ENCODE measurements at places on chromosomes 3 and 15. TPM values are rescaled to one million over a fixed set of nuclear protein-coding genes. Genes with fewer than 3 reads are reported as not detected.

CCR5 gene
- 1.0 TPM for polyA plus RNA-seq

TM4SF1 gene
- polyA plus RNA-seq: 64.8 TPM

NBEAL2 gene
- 26.5 TPM for polyA plus RNA-seq

CCR1 gene
- polyA plus RNA-seq: 7.3 TPM

BCL2A1 gene
- polyA plus RNA-seq: 1.8 TPM

HDGFL3 gene
- 34.1 TPM for polyA plus RNA-seq

LDHAL6B gene
- polyA plus RNA-seq: not detected

GALK2 gene
- polyA plus RNA-seq: 22.2 TPM

GOLGA6L4 gene
- 2.0 TPM for polyA plus RNA-seq

ADGRG7 gene
- polyA plus RNA-seq: not detected

FBN1 gene
- 75.5 TPM for polyA plus RNA-seq

TOPBP1 gene
- 10.4 TPM for polyA plus RNA-seq

ITGB5 gene
- polyA plus RNA-seq: 77.2 TPM

AQP9 gene
- 1.1 TPM for polyA plus RNA-seq

GHSR gene
- polyA plus RNA-seq: not detected

MASP1 gene
- polyA plus RNA-seq: 13.1 TPM

SKOR1 gene
- 0.60 TPM for polyA plus RNA-seq

TMCO5A gene
- polyA plus RNA-seq: not detected

DAG1 gene
- 58.7 TPM for polyA plus RNA-seq

TUSC7 gene
- polyA plus RNA-seq: not detected

EPHA3 gene
- 13.6 TPM for polyA plus RNA-seq

ALPK3 gene
- 4.3 TPM for polyA plus RNA-seq

CCDC39 gene
- 0.14 TPM for polyA plus RNA-seq

CFAP20DC gene
- 0.39 TPM for polyA plus RNA-seq

KBTBD8 gene
- polyA plus RNA-seq: 1.2 TPM

OXTR gene
- 0.41 TPM for polyA plus RNA-seq

POPDC2 gene
- polyA plus RNA-seq: 65.7 TPM
